Uterine smooth muscle cell (primary cell): ENCODE measurements at places on chromosomes 4 and X. TPM values are rescaled to one million over a fixed set of nuclear protein-coding genes. Genes with fewer than 3 reads are reported as not detected.

Gene CCNA2
- total RNA-seq = 32.2 and 132 TPM in 2 replicates

Gene IL2
- total RNA-seq = not detected in 2 replicates

Gene VCX3B
- not detected in 2 replicates for total RNA-seq

Gene RAI2
- total RNA-seq = 0.66 and 0.87 TPM in 2 replicates

Gene RAB9B
- total RNA-seq = 1.1 and 3.2 TPM in 2 replicates

Gene RNF150
- total RNA-seq = 1.3 and 2.2 TPM in 2 replicates

Gene ASMT
- not detected in 2 replicates for total RNA-seq

Gene HSFX1
- total RNA-seq = 1.00 TPM in 2 replicates
